ENCODE measurements at places on chromosomes 12 and 14.

- no peak for DNase-seq
These were observed 32.1 kb downstream of the MVK start for GRCh38 chr12:109605599-109606228.

DNA sequence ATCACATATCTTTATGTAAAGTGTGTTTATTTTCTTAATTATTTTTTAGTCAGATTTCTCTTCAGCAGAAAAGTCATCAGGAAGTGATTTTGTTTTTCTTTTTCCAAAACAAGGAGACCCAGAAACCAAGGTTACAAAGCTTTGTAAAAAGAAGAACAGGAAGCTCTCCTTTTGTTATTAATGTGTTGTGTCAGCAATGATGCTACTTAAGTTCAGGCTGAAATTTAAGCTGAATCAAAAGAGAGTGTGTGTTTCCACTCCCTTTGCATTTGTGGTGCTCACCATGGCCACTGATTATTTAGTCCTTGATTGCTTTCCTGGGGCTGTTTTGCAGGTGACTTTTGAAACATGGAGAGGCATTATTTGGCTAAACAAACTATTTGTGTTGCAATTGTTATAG lies 155.3 kb upstream of the ATP2B1 start:
- DNase-seq, result no peak

GRCh38 chr12:56158926-56159461 lies 835 bp downstream of the MYL6 start:
- no peak for DNase-seq

DNA sequence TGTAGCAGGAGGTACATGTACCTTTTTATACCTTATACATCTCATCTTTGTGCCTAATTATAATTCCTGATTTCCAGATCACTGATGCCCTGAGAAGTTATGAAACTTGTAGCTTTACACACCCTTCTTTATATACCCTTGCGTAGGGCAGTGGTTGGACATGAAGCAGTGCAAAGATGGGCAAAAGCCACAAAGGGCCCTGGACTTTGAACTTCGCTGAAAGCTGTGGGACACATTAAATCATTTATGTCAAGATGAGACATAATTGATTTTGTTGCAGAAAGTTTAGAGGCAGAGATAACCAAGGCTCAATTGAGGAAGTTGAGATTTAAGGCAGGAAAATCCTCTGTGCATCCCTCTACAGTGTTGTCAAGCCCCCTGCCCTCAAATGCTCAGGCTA lies 170.0 kb downstream of the SLC2A13 start:
- DNase-seq, result no peak

DNA sequence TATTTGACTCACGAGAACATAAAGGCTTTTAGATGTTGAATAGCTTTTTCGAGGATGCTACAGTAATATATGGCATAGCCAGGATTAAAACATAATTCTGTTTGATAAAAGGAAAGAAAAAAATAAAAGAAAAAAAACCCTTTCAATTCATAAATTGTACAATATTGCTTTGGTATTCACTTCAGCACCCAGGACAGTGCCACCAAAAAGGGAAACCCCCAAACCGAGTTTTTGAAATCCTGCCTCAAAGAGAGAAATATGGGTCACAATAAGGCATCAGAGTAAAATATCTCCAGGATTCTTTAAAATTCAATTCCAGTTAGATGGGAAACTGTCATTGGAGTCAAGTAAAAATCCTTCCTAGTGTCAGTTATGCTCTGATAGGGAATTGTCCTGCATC lies 551.2 kb upstream of the SEL1L start:
- no peak for DNase-seq

GRCh38 chr14:55075628-55076175 lies 24.3 kb downstream of the MAPK1IP1L start:
- no peak for DNase-seq

DNA sequence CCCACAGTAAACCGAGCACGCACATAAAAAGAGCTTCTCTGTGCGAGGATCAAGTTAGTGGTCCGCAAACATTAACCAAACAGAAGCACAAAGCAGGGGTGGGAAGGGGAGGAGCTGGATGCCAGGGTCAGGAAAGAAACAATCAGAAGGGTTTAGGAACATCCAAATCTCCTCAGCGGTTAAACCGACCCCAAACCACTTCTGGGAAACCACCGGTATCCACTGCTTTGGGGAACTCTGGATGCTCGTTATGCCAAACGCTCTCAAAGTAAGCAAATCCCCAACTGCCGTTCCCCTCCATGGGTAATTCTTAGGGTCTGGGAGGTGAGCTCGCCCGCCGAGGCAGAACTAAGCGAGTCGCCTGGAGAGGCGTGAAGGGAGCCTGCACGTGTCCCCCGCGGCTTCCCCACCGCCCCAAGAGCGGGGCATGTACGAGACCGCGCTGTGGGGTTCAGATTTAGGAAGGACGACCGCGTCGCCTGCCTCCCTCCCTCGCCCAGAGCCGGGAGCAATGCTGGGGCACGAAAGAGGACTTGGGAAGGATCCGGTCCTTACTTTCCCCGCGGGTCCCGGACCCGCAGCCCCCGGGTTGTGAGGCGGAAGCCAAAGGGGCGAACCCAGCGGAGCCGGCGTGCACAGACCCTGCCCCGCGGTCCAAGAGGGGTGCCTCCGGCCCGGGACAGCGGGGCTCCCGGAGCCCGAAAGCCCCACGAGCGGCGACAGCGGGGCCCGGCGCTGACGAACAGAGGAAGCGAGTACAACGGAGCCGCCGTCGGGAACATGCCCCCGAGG lies 711 bp downstream of the SBNO1 start:
- no peak for DNase-seq

DNA sequence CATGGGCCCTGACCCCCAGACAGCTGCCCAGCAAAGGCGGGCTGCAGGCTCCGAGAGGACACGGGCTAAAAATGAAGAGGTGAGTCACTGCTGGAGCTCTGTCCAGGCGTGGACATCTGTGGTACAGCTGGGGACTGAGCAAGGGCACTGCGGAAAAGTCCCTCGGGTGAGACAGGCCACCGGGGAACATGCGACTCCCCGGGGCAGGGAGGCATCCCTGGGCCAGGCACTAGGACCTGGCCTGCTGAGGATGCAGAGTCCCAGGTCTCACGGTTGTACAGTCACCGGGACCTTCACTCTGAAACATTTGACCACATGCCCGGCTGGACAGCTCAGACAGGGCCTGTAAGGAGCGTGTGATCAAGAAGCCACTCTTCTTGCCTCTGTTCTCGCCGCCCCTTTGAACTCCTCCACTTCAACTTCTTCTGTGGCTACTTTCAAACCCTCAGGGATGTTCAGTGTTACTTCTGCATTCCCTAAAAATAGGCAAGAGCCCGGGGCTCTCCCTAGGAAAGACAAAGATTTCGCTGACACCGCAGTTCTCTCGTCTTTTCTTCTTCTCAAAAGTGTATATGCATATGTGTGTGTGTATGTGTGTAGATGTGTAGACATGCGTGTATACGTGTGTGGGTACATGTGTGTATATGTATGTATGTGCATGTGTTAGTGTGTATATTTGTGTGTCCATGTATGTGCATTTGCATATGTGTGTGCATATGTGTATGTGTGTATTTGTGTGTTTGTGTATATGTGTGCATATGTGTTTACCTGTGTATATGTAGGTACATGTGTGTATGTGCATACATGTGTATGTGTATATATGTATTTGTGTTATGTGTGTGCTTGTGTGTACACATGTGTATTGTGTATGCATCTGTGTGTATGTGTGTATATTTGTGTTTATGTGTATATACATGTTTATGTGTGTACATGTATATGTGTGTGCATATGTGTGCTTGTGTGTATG lies 5.0 kb upstream of the RFLNA start:
- no peak for DNase-seq

GRCh38 chr14:103520657-103521437 lies 1.8 kb downstream of the CKB start:
- DNase-seq, result peak; percentile 41

DNA sequence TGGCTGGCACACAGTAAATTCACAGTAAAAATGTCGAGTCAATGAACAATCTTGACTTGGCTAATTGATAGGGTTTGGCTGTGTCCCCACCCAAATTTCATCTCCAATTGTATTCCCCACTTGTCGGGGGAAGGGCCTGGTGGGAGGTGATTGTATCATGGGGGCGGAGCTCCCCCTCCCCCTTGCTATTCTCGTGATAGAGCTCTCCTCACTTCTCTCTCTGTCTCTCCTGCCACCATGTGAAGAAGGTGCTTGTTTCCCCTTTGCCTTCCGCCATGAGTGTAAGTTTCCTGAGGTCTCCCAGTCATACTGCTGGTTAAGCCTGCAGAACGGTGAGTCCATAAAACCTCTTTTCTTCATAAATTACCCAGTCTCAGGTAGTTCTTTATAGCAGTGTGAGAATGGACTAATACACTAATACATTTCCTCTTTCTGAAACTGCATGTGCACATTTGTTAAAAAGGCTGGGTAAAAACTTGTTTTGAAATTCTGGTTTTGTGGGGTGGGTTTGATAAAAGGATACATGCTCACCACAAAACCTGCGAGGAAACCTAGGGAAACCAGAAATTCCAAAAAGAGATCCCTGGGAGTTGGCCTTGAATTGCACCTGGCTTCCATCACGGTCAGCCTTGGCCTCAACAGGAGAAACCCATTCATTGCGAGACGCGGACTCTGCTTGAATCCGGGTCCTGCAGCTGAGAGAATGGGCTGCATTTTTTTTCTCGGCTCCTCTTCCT lies 16.2 kb upstream of the MYL2 start:
- no peak for DNase-seq

DNA sequence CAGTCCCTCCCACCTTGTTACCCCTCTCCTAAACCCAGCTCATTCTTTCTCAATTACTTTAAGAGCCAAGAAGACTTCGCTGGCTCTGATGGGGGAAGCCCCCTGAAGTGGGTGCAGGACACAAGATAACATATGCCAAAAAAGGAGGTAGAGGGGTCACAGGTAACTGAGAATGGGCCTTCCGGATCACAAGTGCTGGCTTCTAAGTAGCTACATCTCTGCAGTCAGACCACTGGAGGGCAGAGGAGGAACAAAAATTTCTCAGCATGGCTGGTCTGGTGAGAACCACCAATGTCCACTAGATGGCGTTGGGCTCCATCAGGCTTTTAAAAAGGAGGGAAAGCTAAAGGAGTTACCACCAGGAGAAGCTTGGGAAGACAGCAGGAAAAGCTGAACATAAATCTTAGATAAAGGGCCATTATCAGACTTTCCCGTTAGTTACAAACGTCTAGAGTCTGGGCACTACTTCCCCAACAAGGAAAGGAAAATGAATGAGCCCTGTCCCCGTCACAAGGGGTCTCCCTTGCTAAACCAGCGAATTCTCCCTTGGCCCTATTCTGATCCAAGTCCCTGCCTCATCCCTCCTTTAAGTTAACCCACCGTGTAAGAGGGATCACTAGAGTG lies 11.6 kb upstream of the CDH24 start:
- peak; percentile 27 for DNase-seq

GRCh38 chr12:38056701-38057689 lies 259.6 kb upstream of the ALG10B start:
- no peak for DNase-seq

- no peak for DNase-seq
These were observed 787 bp downstream of the ACAD10 start for GRCh38 chr12:111686574-111687105.

GRCh38 chr12:193261-193660 lies 20.7 kb downstream of the SLC6A12 start:
- DNase-seq, result no peak

GRCh38 chr12:93957168-93957567 lies 191.2 kb upstream of the PLXNC1 start:
- DNase-seq, result no peak

DNA sequence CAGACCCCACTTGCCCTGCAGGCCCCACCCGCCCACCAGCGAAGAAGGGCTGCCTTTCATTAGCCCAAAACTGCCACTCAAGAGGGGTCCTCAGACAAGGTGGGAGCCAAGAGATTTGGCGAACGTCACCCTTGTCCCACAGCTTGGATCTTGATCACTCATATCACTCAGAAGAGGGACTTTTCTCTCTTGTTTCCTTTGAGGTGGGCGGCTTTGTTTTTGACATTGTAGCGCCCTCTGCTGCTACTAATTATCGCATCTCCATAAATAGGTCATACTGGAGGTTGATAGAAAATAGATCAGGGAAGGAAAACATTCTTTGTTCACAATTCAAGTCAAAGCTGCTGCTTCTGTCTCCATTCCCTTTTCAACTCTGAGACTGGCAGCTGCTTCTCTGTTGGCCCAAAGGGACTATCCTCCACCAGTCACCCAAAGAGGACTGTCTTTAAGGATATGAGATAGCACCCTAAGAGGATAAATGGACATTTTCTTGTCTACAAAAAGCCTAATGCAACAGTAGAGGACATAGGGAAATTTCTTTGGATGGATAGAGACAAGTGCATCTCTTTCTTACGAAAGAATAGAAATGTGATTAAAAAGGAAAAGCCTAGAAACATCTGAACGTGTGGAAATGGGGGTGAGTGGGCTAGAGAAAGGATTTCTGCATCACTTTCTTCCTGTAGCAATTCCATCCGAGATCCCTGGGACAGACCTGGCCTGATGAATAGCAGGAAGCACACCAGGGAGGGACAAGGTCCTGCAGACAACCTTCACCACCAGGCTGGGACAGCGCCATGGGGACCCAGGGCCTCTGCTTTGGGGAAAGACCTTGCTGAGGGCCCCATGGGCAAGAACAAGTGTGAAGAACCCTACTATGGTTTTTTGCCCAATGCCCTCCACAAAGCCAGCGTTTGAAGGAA lies 115.8 kb downstream of the DAD1 start:
- no peak for DNase-seq

- no peak for DNase-seq
These were observed 44.9 kb downstream of the LIN7A start for GRCh38 chr12:80892597-80893445.

GRCh38 chr14:88868558-88869159 lies 44.2 kb downstream of the TTC8 start:
- no peak for DNase-seq

GRCh38 chr12:97142737-97143410 lies 235.8 kb downstream of the NEDD1 start:
- no peak for DNase-seq

DNA sequence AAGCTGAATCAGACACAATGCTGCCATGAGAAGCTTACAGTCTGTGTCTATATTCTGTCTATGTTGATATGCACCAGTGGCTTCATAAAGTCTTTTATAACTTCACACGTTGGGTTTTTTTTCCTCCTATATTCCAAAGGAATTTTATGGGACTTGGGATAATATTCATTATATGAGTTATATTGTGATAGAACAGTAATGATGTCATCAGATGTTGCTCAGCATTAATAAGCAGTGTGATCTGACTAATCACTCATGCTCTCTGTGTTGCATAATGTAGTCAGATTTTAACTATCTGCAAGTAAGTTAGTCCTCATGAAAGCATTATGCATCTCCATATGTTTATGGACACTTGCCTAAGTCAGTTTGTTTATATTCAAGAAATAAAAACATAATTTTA lies 159.6 kb downstream of the PLCZ1 start:
- DNase-seq, result no peak

Measured in stimulated activated CD8-positive, alpha-beta memory T cell treated with anti-CD3 and anti-CD28 coated beads, Interleukin-4, amount 100 ng/mL, for 1 hour (primary cell).